ENCODE measurements at places on chromosomes 6 and 20.

DNA sequence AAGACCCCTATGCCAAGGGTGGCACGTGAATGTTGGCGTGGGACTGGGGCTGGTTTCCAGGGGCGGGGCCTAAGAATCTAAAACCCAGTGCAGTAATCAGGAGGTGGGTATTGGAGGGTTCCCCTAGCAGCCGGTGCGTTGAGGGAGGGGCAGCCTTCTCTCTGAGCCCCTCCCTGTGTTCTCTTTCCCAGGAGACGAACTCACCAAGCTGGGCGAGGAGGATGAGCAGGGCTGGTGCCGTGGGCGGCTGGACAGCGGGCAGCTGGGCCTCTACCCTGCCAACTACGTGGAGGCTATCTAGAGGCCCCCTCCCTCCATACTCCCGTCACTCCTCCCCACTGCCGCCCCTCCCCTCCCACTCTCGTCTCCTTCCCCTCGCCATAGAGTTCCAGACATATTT is 23.9 kb downstream of the SPDEF start:
- no peak for DNase-seq

GRCh38 chr6:26598267-26598666 is 1.5 kb downstream of the ABT1 start:
- no peak for DNase-seq

DNA sequence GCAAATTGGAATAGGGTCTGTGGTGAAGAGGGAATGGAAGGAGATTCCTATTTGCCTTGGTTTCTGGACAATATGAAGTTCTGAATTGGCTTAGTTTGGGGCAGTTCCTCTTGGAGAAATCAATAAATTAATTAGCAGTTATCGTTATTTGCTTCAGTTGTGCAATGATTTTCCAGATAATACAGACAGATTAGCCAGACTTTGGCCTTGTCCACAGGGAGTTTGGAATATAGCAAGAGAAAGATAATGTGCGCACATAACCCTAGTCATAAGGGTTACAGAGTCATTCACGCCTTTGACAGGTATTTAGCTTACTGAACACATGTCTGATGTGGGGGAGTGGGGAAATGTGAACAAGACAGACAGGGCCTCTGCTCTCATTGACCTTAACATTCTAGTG is 1.3 kb downstream of the ATRN start:
- DNase-seq, result no peak

DNA sequence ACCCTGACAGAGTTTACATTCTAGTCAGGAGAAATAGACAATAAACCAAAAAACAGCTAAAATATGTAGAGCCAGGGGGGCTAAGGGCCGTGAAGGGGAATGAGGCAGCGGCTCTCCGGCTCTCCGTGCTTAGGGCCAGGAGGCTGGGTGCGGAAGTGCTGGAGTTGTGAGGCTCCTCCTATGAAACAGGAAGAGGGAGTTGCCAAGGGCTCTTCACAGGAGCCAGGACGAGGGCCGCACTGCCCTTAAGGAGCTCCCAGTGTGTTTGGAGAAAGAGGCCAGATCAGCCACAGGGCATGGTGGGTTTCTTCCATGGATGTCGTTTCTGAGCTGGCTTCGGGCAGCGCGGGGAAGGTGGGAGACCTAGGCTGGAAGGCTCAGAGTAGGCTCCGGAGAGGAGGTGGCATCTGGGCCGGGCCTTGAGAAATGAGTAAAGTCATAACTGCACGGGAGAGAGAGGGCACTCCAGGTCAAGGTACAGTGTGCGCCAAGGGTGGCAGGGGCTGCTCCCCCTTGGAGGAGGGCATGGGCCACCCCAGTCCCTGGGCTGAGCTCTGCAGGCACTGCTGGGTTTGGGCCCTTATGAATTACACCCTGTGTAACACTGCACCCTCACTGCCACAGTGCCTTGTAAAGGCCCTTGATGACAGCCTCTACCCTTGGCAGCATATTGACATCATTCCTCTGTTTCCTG is 20.8 kb upstream of the MLN start:
- DNase-seq, result no peak

- DNase-seq, result no peak
Measured at GRCh38 chr6:157513004-157513603, 132.1 kb downstream of the ZDHHC14 start.

All from stimulated activated CD8-positive, alpha-beta memory T cell treated with anti-CD3 and anti-CD28 coated beads, Interleukin-15, amount 100 ng/mL, for 4 hours (primary cell).